ENCODE measurements at places on chromosomes 12 and 14. TPM values are rescaled to one million over a fixed set of nuclear protein-coding genes. Genes with fewer than 3 reads are reported as not detected.

Gene ANKRD13A
- total RNA-seq, result 78.1 TPM

DNA sequence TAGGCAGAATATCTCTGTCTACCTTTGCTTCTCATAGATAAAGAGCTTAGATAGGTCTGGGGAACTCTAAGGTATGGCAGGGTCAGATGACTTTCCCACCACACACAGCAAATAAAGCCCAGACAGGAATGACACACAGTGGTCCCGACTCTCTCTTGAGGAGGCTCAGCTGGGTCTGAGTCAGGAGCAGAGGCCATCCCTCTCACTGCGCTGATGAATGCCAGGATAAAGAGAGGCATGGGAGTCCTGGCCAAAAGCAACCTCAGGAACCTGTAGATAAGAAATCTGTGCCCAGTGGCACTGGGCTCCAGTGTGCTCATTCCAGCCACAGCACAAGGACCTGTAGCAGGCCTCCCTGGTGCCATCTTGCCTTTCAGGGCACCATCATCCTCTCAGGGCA, 129.4 kb upstream of the PARP11 start:
- DNase-seq, result no peak

GRCh38 chr14:90498198-90498597, 101.4 kb downstream of the CALM1 start:
- no peak for DNase-seq

Gene FAM186B
- 0.18 TPM for total RNA-seq

- no peak for DNase-seq
Measured at GRCh38 chr14:31854508-31855075, 222.5 kb upstream of the ARHGAP5 start.

- DNase-seq, result no peak
Measured at GRCh38 chr12:2332236-2332635, 279.4 kb downstream of the CACNA1C start.

GRCh38 chr12:570435-570920, 92.8 kb downstream of the NINJ2 start:
- no peak for DNase-seq

DNA sequence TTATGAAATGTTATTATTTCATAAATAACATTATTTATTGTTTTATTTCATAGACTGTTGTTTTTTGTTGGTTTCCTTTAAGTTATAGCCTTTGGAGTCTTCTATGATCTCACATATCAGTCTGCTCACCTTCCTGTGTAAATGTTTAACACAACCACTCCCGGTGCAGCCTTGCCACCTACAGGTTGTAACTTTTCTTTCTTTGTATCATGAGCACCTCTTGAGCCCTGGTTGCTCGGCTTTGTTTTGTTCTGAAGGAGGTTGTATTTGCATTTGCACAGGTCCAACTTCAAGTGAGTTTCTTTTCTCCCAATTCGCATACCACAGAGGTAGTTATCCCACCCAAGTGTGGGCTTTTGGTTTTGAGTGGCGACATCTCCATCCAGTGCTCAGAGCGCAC, 121.4 kb downstream of the SLC15A4 start:
- DNase-seq, result no peak

DNA sequence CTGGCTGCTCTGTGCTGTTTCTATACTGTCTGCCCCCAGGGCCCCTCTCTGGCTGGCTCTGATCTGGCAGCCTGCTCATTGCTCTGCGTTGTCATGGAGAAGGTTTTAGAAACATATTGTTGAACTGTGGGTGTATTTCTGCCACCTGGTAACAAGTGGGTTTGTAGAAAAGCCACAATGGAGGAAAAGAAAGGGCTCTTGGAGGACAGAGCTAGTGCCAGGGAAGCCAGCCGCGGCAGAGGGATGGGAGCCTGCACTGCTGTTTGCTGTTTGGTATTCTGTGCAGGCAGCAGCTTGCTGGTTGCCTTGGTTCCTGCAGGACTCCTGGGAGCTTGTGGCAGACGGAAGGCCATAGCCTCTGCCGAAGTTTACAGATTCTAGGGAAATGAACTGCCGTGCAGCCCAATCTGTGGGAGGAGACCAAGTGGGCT, 15.1 kb downstream of the CCDC177 start:
- DNase-seq, result no peak

Gene GLS2
- total RNA-seq, result 0.70 TPM

DNA sequence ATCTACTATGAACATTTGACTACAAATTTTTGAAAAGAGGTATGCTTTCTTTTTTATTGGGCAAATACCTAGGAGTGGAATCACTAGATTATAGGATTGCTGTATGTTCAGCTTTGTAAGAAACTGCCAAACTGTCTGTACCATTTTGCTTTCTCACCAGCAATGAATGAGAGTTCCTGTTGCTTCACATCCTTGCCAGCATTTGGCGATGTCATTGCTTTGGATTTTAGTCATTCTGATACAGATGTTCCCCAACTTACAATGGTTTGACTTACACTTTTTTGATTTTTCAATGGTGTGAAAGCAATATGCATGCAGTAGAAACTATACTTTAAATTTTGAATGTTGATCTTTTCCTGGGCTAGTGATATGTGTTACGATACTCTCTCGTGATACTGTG, 328.7 kb downstream of the RAD51B start:
- DNase-seq, result no peak

Gene SELPLG
- total RNA-seq, result 150 TPM

Gene MEG3
- total RNA-seq, result not detected

Gene PTPRR
- not detected for total RNA-seq

DNA sequence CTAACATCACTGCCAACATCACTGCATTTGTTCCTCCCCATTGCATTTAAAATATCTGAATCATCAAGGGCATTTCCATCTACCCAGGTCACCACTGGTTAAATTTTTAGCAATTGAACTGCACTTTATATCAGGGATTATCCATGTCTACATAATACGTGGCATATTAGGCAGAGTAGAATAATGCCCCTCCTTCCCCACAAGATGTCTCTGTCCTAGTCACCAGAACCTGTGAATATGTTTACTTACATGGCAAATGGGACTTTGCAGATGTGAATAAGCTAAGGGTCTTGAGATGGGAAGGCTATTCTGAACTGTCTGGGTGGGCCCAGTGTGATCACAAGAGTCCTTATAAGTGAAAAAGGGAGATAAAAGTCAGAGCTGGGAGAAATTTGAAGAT, 181.7 kb upstream of the ARID2 start:
- DNase-seq, result no peak

Gene ORMDL2
- total RNA-seq, result 57.9 TPM

GRCh38 chr12:85642808-85643207, 193.4 kb downstream of the RASSF9 start:
- DNase-seq, result no peak

GRCh38 chr12:123659996-123660727, 10.8 kb upstream of the TCTN2 start:
- DNase-seq, result no peak

DNA sequence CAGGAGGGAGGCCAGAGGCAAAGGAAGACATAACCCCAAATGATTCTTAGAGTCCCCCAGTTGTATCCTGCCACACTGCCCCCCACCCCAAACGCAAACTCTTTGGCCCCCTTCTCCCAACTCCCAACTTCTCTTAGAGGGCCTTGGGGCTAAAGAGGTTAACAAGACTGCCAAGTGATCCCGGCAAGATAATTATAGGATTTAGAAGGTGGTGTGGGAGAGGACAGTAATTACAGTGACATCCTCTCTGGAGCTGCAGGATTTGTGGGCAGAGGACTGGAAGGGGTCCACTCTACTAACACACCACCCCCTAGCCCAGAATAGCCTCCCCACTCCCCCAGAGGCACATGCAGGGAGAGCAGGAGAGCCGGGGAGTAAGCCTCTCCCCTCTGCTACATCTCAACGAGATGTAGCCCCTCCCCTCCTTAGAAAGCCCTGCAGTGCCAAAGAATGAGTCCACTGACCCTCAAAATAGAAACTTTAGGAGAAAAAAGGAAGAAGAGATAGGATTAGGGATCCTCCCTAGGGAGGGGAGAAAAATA, 5.3 kb upstream of the GDF11 start:
- DNase-seq, result no peak

DNA sequence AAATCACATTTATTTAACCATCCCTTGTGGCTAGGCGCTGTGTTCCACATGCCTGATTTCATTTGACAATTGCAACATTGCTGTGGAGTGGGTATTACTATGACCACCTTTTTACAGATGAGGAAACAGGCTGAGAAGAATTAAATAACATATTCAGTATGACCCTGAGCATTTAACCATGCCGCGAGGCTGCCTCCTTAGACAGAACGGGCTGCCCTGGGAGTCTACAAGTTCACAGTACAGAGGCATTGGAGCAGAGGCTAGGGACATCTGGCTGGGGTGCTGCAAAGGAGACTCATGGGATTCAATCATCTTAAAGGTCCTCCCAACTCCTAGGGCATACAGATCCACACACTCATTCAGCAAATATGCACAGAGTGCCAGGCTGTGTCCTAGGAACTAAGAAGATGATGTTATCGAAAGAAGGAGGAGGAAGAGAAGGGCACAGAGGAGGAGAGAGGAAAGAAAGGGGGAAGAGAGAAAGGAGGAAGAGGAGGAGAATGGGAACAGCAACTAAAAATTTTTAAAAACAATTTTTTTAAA, 164.7 kb upstream of the CCND2 start:
- DNase-seq, result peak; percentile 16

GRCh38 chr12:44976246-44976645, 74.7 kb downstream of the DBX2 start:
- no peak for DNase-seq

Gene RERGL
- total RNA-seq, result not detected

Gene GLT1D1
- total RNA-seq, result not detected

GRCh38 chr14:98897605-98898309, 374.2 kb downstream of the BCL11B start:
- DNase-seq, result no peak

DNA sequence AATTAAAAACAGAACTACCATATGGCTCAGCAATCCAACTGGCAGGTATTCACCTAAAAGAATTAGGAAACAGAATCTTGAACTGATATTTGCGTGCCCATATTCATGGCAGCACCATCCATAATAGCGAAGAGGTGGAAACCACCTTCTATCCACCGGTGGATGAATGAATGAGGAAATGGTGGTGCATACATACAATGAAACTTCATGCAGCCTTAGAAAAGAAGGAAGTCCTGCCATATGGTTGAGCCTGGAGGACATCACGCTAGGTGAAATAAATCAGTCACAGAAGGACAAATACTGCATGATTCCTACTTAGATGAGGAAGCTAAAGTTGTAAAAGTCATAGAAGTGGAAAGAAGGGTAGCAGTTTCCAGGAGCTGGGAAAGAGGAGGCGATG, 6.6 kb downstream of the TCL1A start:
- no peak for DNase-seq

GRCh38 chr12:169528-170370, 44.2 kb downstream of the SLC6A12 start:
- no peak for DNase-seq

DNA sequence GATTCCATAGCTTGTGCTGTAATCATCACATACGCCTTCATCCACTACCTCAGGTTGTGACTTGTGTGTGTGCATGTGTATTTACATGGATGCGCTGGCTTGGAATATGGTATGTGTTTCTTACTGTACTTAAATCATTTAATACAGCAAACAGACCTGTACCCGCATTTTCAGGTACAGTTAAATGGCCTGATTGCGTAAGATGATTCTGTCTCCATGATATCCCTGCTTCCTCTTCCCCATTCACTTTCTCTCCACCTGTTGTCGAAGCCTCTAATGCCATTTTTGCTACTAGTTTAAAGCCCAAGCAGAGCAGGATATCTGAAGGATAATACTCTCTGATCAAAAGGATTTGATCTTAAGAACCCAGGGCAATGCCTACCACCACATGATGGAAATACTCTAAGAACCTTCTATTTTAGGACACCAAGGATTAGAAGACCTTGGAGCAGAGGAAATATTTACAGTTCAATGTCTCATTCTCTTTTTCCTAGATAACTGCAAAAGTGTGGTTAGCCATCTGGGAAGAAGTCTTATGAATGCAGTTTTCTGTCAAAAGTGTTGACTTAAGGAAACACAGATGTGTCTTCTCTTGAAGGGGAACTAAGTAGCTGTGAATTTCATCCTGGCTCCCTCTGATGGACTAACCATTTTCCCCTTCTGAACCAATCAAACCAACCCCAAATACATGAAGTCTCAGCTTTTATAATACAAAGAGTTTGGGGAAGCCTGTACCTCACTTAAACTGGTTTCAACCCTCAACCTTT, 78.7 kb downstream of the HELB start:
- no peak for DNase-seq

GRCh38 chr12:114500775-114501473, 95.0 kb upstream of the TBX5 start:
- no peak for DNase-seq

DNA sequence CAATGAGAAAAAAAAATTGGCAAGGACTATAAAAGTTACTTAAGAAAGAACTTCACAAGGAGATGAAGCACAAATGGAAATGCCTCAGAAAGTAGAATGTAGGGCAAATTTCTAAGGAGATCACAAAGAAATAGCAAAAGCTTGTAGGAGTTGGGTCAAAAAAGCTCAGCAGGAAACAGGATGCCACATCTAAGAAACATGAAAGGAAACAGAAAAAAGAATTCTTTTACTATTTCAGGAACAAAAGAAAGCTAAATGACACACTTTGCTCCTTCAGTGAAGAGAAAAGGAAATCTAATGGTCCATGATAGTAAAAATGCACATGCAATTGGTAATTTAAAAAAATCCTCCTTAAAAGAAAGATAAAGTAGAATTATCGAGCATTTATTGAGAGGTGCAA, 452.1 kb upstream of the GARIN6 start:
- DNase-seq, result no peak

Gene C12orf60
- total RNA-seq, result 1.5 TPM

DNA sequence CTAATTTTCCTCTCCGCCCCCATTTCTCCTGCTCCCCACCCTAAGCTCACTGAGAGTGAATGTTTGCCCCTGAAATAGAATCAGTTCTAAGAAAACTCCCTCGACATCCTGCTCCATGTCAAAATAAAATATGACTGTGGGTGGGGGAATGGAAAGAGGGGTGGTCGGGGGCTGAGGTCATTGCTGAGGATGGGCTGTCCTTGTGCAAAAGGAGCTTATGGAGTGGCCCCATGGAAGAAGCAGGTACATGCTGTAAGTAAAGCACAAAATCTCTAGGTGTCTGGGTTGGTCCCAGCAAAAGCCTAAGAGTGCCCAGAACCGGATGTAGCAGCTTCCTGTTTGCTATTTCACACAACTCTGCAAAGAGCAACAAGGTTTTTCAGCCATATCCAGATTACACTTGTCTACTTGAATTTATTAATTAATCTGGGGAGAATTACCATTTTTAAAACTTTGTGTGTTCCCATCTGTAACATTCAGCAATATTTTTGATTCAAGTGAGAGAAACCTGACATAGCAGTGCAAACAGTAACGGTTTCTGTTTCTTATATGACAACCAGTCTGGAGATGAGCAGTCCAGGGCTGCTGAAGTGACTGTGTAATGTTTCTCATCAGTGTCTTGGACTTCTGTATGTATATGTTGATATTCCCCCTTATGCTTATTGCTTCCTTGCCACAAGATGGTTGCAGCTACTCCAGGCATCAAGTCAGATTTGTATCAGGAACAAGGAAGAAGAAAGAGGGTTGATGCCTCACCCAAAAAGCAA, 40.4 kb upstream of the GZMB start:
- DNase-seq, result peak; percentile 76

Gene FIGNL2
- 0.37 TPM for total RNA-seq

Measured in activated CD8-positive, alpha-beta T cell treated with anti-CD3 and anti-CD28 coated beads, Interleukin-2, amount 10 ng/mL, durations not matched to agents 7 days and 5 days (primary cell).